Esophagus muscularis mucosa (tissue), 4 donors: ENCODE measurements at places on chromosomes 5 and 9.

GRCh38 chr9:112743216-112743836 is 7.2 kb upstream of the SNX30 start:
- DNase-seq, result no peak

- no peak for DNase-seq
Observed at GRCh38 chr5:142736247-142736632, 33.9 kb upstream of the ARHGAP26 start.

DNA sequence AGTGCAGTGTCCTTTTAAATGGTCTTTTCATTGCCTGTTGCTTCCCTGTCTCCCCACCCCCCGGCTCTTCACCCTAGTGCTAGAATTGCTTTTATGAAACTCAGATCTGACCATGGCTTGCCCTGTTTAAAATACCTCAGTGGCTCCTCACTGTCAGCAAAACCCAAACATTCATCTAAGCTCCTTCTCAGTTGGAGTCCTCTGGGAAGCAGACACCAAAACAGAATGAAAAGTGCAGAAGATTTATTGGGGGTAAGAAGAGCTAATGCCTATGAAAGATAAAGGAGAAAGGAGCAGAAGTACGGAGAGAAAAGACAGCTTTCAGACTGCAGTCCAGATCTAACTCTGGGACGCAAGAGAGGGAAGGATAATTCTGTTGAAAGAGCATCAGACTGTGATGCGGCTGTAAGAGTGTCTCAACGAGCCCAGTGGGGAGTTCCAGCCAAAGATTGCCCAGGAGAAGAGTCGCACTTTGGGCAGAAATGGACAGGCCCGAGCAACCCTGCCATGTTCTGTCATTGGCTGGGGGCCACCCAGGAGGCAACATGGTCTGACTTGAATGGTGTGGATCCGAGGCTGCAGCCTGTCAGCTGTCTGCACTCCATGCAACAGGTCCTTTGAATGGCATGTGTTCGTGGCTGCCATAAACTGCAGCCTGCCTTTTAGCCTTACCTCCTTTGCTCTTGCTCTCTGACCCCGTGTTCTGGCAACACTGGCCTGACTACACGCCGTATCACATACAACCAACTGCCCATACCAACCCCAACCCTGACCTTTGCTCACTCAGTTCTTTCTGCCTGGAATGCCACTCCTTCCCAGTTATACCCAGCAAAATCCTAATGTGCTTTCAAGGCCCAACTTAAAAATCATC is 55.9 kb downstream of the IRF1 start:
- no peak for DNase-seq

DNA sequence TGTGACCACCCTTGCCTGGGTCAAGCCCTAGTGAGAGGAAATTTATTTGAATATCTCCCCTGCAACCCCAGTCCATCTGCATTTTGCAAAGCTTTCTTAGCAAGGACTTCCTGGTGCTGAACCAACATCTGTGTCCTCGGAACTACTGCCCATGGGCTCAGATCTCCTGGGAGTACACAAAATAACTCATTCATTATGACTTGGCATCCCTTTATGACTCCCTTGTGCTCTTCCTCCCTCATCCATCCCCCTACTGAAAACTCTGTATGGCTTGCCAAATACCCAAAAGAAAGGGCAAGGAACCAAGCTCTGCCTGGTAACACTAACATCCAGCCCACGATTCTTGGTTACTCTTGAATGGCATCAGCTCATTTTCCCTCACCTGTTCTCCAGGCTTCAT is 368.5 kb downstream of the NTRK2 start:
- DNase-seq, result peak; percentile 26

DNA sequence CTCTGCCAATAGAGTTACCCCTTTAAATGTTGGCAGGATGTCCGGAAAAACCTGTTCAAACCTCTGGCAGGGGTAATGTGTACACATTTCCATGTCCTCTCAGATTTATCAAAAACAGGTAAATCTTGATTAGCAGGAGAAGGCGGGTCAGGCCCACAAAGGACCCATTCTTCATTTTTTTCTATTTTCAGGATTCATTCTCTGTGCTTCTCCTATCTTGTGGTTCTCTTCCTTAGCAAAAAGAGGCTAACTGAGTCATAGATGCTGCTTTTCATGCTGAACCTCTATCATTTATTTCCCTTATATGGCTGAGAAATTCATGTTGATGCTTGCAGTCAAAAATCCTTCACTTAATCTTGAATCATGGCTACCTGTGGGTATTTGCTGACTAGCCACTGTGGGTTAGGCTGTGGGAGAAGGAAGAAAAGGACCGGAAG is 112.7 kb upstream of the IQGAP2 start:
- no peak for DNase-seq

DNA sequence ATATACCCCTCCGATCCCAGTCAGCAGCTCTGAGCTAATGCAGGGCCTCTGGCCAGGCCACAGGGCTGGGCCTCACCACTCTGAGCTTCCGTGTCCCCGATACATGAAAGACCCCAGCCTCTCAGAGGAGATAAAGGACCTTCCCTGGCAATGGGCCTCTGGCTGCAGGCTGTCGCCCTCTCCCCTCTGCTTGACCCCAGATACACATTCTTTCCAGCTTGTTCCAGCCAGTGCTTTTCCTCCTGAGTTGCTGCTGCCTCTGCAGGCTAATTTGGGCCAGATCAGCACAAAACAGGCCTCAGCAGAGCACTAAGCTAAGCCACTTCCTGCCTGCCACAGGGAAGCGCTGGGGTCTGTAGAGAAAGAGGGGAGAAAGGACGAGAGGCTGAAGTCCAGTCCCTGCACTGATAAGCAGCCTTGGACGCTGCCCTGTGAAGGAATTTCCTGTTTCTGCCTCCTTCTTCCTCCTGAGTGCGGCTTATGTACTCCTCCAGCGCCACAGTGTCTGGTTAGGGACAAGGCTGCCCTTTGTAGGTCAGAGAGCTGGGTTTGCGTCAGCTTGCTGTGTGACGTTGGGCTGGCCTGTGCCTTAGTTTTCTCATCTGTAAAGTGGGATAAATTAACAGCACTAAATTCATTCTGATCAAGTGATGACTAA is 73.0 kb upstream of the IL17B start:
- no peak for DNase-seq

GRCh38 chr9:109745335-109746283 is 34.4 kb upstream of the PALM2AKAP2 start:
- DNase-seq, result no peak

GRCh38 chr9:85321561-85321960 is 420.2 kb downstream of the AGTPBP1 start:
- DNase-seq, result no peak

DNA sequence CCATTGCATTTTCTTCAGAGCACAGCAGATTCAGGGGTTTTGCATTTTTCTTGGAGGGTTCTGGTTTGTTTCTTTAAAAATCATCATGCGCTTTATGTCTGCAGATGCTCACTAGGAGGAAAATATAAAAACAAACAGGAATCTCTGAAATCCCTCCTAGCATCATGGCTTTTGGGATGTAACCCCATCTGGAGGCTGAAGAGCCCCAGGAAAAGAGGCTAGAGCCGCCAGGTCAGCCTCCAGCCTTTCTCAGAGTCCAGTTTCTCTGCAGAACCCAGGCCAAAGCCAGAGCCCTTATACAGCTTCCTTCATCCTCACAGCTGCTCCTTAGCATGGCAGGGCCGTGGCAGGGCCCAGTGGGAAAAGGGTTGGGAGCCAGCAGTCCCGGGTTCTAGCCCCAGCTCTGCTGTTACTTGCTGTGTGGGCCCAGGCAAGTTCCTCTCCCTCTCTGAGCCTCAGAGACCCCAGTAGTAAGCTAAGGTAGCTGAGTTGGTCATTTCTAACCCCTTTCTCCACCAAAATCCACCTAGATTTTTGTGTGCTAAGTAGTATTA is 62.1 kb downstream of the PAX5 start:
- no peak for DNase-seq

- no peak for DNase-seq
Observed at GRCh38 chr9:4423207-4423610, 67.1 kb upstream of the SLC1A1 start.

- no peak for DNase-seq
Observed at GRCh38 chr9:130289711-130290241, 24.2 kb downstream of the HMCN2 start.

GRCh38 chr5:16669776-16670175 is 53.0 kb upstream of the RETREG1 start:
- no peak for DNase-seq

GRCh38 chr5:1444361-1445189 is 665 bp downstream of the SLC6A3 start:
- DNase-seq, result no peak

DNA sequence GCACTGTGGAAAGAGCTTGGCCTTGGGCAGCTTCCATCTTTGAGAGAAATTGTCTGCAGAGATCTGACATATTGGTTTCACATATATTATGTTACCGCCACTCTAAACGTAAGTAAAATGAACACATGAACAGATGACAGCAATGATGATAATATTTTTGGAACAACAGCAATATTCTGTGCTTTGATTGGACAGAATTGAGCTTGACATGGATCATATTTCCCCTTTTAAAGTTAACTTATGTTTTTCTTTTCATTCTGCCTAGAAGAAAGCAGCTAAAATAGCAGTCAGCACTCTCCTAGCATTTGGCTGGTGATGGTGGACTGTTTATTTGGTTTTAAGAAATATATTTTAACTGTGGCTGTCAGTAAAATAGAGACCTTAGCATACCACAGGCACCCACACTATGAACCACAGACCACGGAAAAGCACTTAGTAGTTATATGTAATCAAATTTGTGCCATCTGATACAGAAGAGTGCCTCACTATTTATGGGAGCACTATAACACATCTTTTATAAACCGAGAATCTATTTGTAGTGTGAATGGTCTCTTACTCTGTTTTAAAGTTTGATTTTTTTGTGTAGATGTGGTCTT is 1.8 kb upstream of the CFAP95 start:
- no peak for DNase-seq

GRCh38 chr5:81428446-81428845 is 34.5 kb upstream of the ACOT12 start:
- no peak for DNase-seq

DNA sequence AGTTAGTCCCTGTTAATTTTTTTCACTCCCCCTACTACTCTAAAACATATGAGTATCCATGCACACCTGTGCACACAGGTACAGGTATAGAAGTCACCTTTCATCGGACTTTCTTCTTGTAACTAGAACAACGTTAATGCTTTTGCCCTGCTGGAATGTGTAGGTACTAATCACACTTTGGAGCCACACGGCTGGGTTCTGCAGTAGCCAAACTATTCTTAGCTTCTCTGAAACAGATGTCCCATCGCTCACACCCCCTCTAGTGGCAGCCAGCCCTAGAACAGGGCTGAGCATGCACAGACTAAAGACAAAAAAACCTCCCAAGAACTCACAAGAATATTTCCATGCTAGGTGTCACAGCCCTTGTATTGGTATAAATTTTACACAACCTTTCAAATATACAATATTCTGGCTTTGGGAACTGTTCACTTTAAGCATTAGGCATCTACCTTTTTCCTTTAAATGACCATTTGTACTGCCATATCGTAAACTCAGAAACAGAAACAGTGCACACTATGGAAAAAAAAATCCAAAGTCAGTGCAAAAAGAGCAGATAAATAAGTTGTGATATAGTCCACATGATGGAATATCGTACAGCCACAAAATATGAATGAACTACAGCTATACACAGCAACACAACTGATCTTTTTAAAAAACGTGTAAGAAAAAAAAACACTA is 64.0 kb downstream of the RETREG1 start:
- no peak for DNase-seq

- DNase-seq, result no peak
Observed at GRCh38 chr5:160434022-160434531, 12.4 kb downstream of the PTTG1 start.

DNA sequence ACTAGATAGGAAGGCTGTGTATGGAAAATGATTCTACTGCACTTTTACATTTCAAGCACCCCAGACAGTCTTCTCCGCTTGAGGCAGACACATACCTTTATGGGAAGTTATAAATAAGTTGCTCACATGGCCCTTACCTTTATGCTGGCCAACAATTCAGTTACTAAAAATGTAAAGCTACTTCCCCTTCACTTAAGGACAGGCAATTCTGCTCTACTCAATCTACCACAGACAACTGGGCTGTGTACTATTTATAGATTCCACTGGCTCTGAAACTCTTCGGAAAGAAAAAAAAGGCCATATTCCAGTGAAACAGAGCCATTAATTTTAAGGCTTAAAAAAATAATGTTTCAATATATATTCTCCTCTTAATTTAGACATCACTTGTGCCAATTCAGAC is 59.4 kb downstream of the ELAVL2 start:
- no peak for DNase-seq

- no peak for DNase-seq
Observed at GRCh38 chr5:65229841-65230240, 251.9 kb downstream of the ADAMTS6 start.
